Stimulated activated CD8-positive, alpha-beta memory T cell treated with anti-CD3 and anti-CD28 coated beads, Interleukin-15, amount 100 ng/mL, for 48 hours (primary cell): ENCODE measurements at places on chromosomes 4 and X.

DNA sequence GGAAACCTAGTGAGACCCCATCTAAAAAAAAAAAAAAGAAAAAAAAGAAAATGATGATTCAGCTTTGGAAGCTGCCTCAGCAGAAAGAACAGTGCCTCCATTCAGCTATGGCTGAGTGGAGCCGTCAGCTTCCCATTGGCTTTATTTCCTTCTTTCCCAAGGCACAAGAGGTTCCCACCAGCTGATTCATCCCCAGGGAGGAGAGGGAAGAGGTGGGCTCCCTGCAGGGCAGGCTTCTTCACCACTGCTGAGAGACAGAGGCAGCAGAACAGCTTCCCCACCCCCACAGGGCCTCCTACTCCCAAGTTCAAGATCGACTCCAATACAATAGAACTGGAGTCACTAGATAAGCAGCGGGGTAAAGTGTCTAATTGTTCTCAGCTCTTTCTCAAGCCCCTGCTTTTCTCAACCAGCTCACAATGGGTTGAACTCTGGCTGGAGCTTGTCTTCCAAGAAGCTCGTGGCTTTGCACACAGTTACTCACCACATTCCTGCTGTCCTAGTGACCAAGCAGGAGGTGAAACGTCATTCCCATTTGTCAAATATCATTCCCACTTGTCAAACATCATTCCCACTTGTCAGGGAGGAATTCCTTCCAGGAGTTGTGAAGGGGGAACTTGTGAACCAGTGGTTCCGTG, 47.8 kb downstream of the FHDC1 start:
- no peak for DNase-seq

GRCh38 chr4:159282944-159283343, 180.1 kb downstream of the RAPGEF2 start:
- DNase-seq, result no peak

- DNase-seq, result no peak
Measured at GRCh38 chr4:181810711-181811110, 432.5 kb upstream of the TENM3 start.

DNA sequence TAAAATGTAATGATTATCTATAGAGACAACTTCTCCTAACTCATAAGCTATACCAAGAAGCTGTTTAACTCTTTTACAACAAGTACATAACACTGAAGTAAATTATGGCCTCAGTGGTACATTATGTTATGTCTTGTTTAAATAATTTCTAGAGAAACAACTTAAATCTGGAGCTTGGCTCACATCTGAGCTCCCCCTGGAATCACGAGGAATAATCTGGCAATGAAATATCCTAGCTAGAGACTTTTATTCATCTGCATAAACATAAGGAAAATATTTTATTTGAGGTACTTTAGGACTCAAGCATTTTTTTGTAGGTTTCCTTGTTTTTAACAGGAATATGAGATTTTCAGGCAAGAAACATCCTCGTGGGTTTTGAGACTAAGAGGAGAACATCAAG, 354.7 kb upstream of the SLC7A11 start:
- no peak for DNase-seq

GRCh38 chr4:85268961-85269360, 206.0 kb upstream of the ARHGAP24 start:
- no peak for DNase-seq

DNA sequence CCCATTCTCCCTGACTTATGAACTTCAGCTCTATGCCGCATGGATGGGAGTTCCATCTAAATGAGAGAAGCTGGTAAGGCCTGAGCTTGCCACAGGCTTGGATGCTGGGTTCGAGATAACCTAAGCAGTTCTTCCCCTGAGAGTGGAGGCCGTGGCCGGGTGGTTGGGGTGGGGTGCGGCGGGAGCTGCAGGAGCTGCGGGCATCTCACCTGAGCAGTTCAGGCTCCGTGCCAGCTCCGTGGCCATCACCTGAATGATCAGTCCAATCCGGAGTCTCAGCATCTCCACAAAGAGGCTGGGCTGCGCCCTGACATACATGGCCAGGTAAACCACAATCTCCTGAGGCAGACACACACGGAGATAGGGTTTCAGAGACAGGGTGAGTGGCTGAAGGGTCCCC, 77.6 kb downstream of the PHKA2 start:
- DNase-seq, result no peak

- DNase-seq, result no peak
Measured at GRCh38 chrX:112355931-112356330, 273.4 kb upstream of the TRPC5 start.

- no peak for DNase-seq
Measured at GRCh38 chrX:153903238-153903980, 1.1 kb upstream of the AVPR2 start.

DNA sequence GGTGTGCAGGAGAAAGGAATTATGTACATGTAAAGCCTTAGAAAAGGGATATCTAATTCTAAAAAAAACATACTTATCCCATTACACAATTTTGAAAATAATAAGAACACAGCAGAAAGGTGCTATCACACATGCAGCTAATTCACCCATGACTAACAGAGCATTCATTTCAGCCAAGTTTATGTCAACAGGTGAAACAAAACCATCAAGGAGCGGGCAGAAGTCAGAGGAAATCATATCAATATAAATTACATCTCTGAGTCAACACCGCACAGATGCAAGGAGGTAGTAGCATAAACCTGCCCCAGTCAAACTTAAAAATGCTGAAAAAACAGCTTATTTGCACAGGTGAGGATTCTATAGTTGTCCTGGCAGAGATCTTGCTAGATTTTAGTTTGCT, 197.9 kb downstream of the PRDM5 start:
- DNase-seq, result no peak

- no peak for DNase-seq
Measured at GRCh38 chrX:52865343-52865998, 2.4 kb downstream of the XAGE3 start.

GRCh38 chr4:162847945-162848549, 318.6 kb downstream of the NAF1 start:
- no peak for DNase-seq

DNA sequence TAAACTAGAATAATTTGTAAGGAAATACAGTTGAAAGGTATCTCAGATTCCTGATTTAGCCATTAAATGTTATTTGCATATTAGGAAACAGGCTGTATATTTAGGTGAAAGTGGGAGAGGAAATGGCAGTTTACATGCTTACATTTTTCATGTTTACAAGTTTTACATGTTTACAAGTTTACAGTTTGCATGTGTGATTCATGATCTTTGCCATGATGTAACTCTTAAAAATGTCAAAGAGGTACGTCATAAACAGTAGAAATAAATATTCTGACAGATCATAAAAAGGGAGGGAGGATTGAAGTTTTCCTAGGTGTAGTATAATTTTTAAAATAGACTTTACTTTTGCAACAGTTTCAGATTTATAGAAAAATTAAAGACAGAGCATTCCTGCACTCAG, 45.7 kb downstream of the KDM6A start:
- no peak for DNase-seq

GRCh38 chr4:103018391-103019307, 856 bp downstream of the SLC9B1 start:
- no peak for DNase-seq

GRCh38 chr4:183142571-183143550, 43.8 kb downstream of the WWC2 start:
- DNase-seq, result no peak

GRCh38 chrX:5870238-5870637, 358.4 kb downstream of the NLGN4X start:
- DNase-seq, result no peak

- no peak for DNase-seq
Measured at GRCh38 chr4:56743550-56743949, 62.5 kb upstream of the HOPX start.

DNA sequence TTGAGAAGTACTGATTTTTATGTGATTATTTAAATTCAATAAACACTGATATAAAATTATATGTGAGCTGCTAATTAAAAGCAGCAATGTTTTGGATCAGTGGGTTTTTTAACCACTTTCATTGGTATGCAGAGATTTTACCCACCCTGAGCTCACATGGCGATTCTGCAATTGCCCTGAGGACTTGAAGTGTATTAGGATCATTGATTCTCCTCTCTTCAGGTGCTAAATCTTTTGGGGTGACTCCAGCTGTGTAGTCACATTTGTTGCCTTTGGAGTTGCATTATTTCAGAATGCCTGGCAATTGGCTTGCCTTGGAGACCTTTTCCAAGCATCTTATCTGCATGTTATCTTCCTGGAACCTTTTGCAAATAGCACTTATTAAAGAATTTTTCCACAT, 51.3 kb downstream of the UGT8 start:
- no peak for DNase-seq

DNA sequence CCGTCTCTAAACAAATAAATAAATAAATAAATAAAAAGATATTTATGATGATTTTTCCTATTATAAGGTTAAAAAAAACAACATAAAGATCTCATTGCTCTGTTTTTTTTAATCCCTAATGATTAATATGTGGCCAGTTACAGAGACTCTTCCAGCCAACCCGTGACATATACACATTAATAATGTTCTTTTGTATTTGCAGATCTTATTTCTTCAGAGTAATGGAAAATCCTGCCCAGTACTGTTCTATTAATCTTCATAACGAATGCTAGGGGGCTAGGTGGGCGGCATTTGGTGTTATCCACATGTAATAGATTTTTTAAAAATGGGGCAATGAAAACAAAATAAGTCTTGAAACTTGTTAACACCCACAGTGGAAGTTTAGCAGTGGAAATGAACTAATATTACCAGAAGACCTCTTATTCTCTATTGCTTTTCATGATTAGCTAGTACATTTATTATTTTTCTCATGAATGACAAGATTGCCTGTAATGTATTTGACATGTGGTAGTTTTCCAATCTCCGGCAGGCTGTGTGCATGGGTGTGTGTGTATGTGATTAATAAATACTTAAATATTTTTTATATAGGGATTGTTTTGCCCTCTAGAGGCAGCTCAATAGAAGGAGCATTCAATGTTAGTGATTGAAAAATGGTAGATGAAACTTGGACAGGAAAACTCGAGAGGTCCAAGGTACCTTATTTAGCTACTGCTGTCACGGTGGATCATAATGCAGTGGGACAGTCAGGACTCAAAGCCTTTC, 457.4 kb downstream of the IL1RAPL1 start:
- no peak for DNase-seq

DNA sequence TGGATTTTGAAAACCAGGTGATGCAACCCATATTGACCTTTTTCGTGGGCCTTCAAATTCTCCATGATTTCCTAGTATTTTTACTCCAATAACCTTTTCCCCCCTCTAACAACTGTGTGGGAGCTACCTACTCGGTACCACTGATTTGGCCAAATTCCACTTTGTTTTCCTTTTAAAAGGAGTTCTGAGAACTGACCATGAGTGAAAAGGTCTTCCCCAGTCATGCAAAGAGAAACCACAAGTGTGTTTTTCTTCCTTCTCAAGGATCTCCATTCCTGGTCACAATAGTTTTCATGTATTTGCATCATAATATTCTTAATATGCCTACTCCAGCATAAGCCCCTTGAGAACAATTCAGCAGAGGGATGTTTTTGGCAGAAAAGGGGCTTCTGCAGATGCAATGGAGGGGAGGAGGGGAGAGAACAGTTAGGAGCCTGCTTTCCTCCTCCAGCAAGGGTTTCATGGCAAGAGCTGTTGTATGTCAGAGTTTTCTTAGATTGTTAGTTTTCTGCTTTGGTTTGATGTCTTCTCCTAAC, 195.3 kb upstream of the ANXA3 start:
- DNase-seq, result no peak

- DNase-seq, result no peak
Measured at GRCh38 chr4:163595580-163595979, 101.1 kb downstream of the TMA16 start.

- no peak for DNase-seq
Measured at GRCh38 chrX:46704767-46705386, 54.0 kb downstream of the SLC9A7 start.

DNA sequence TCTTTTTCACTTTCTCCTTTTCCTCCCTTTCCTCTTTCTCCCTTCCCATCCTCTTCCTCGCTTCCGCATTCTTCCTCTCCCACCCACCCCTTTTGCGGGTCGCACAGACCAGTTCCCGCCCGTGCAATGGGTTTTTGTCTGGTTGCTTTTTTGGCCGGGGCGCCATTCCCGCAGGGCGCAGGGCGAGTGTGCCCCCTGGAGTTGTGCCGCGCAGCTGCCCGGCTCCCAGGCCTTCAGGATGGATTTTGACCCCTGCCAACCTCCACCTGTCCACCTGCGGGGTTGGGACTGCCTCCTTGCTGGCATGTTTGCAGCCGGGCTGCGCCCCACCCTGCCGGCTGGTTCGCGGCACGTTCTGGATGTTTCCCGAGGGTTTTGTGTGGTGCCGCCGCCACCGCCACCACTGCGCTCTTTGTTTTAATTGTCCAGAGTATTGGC, 578 bp upstream of the SEL1L3 start:
- DNase-seq, result no peak

DNA sequence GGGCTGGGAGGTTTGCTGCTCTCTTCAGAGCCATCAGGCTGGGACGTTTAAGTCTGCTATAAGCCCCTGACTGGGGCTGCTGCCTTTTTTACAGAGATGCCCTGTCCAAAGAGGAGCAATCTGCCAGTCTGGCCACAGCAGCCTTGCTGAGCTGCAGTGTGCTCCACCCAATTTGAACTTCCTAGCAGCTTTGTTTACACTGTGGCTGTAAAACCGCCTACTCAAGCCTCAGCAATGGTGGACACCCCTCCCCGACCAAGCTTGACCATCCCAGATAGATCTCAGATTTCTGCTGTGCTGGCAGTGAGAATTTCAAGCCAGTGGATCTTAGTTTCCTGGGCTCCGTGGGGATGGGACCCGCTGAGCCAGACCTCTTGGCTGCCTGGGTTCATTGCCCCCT, 40.7 kb downstream of the SPATA18 start:
- DNase-seq, result no peak

DNA sequence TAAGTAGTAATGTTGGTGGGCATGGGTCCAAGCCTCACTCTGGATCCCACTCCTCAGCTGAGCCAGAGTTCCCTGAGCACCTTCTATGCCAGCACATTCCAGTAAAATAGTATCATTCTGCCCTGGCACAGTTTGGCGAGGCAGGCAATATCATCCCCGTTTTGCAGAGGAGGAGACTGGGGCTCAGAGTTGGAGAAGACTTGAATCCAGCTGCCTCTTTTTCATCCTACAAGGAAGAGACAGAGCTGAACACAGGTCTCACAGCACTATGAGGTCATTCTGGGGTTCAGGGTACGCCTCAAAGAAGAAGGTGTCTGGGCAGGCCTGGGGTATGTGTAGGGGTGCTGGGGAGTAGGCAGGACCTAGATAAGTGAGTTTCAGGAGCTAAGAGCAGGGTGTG, 103.9 kb upstream of the STX18 start:
- DNase-seq, result no peak

GRCh38 chr4:20679951-20680350, 20.3 kb upstream of the PACRGL start:
- DNase-seq, result no peak

GRCh38 chrX:63281465-63281864, 69.7 kb downstream of the SPIN4 start:
- no peak for DNase-seq

GRCh38 chr4:76607266-76607799, 172.3 kb downstream of the SHROOM3 start:
- DNase-seq, result no peak

- no peak for DNase-seq
Measured at GRCh38 chr4:7434766-7435150, at the start of gene PSAPL1. TSS of gene PSAPL1 (minus strand) at chr4:7434930. CDS start at chr4:7434879, 51 bp downstream.

- DNase-seq, result no peak
Measured at GRCh38 chr4:163558539-163559044, 64.1 kb downstream of the TMA16 start.
